Caki2 (cell line): ENCODE measurements at places on chromosomes 5 and 9. TPM values are rescaled to one million over a fixed set of nuclear protein-coding genes. Genes with fewer than 3 reads are reported as not detected.

Gene ANKRD18B
- total RNA-seq: 0.58 and 3.5 TPM in 2 replicates

Gene EQTN
- not detected in 2 replicates for total RNA-seq

Gene ANKRD55
- total RNA-seq: 4.7 TPM in 1 of 2 replicates, not detected in the other

Gene BTNL3
- not detected in 2 replicates for total RNA-seq

Gene PTGER4
- 3.4 and 7.5 TPM in 2 replicates for total RNA-seq

Gene IL17B
- total RNA-seq: not detected in 2 replicates

Gene PBX3
- total RNA-seq: 9.3 and 44.3 TPM in 2 replicates

Gene IGFBPL1
- total RNA-seq: 2.3 and 7.6 TPM in 2 replicates

Gene AGPAT2
- total RNA-seq: 92.9 and 94.5 TPM in 2 replicates

Gene RIOK2
- 13.2 and 56.0 TPM in 2 replicates for total RNA-seq

Gene GAPT
- not detected in 2 replicates for total RNA-seq

Gene PCDHB9
- total RNA-seq: 1.1 and 1.6 TPM in 2 replicates

Gene NAIP
- 1.2 TPM in 1 of 2 replicates, not detected in the other for total RNA-seq

Gene RNF208
- not detected in 2 replicates for total RNA-seq

Gene GPBP1
- total RNA-seq: 42.8 and 55.1 TPM in 2 replicates

Gene TMEM252
- total RNA-seq: not detected in 2 replicates

Gene PCDHB11
- 0.61 TPM in 1 of 2 replicates, not detected in the other for total RNA-seq

Gene GNG10
- 78.1 and 89.8 TPM in 2 replicates for total RNA-seq

Gene GKAP1
- total RNA-seq: 0.14 and 0.27 TPM in 2 replicates

Gene COL15A1
- total RNA-seq: not detected in 2 replicates

Gene TLE1
- total RNA-seq: 40.6 and 67.8 TPM in 2 replicates

Gene INSL4
- not detected in 2 replicates for total RNA-seq

Gene MAP1B
- total RNA-seq: 58.0 and 80.1 TPM in 2 replicates

Gene SLC6A18
- total RNA-seq: not detected in 2 replicates

Gene TBCA
- total RNA-seq: 163 and 337 TPM in 2 replicates

Gene EDIL3
- total RNA-seq: 89.1 and 127 TPM in 2 replicates

Gene BARHL1
- total RNA-seq: not detected in 2 replicates

Gene FOXD4L6
- total RNA-seq: not detected in 2 replicates

Gene FAM169A
- 2.0 and 10.0 TPM in 2 replicates for total RNA-seq

Gene NR4A3
- not detected in 2 replicates for total RNA-seq

Gene PTPDC1
- total RNA-seq: 1.9 and 3.3 TPM in 2 replicates
